Kidney glomerular epithelial cell (primary cell): ENCODE measurements at places on chromosomes 2 and 18.
A peak's percentile ranks its signal among the peaks of the same experiment; 100 is the strongest.

GRCh38 chr2:174971868-174972781, 33.1 kb downstream of the CHN1 start:
- peak; percentile 86 for DNase-seq

DNA sequence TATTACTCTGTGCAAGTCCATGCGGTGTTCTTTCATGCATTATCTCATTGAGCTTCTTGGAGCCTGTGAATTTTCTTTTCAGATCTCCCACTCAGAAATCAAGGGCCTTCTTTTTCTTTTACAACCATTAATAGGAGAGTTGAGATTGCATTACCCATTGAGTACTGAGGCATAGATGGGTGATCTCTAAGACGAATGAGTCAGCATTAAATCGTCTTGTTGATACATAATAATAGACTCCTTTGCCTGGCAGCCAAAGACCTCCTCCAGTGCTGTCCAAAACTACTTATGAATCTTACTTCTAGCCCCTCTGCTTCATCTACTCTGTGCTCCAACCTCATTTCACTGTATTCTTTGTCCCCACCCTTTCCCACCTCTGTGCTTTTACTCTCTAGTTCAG, 180.5 kb downstream of the AGPS start:
- DNase-seq, result peak; percentile 25

DNA sequence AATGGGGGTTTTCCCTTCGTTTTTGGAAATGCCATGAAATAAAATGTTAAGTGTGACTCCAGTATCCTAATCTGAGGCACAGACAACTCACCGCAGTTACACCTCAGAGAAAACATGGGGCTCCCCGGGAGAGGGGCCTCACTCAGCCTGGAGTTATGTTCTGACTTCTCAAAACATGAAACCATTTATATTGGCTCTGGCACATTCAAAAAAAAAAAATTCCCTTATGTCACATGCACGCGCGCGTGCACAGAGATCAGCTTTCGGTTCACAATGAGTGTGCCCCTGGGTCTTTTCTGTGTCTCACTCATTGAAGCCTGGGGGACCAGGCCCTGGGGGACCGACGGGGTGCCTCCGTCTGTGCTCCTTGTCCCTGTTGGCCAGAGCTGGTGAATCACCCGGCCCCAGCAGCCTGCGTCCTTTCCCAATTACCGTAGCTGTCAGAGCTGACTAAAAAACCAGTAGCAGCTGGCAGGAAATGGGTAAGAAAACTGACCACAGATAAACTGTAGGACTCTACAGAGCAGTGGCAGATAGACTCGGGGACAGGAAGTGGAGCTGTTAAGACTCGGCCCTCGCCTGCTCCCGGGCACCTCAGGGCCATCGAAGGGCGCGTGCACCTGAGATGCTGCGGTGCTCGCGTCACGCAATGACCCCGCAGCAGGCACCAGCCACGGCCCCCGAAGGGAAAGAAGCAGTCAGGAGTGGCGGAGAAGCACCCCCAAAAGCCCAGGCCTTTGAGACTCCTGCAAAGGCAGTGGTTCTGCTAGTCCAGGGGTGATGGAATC, 138.3 kb upstream of the ID2 start:
- DNase-seq, result no peak

GRCh38 chr2:81872006-81872405, 1567.5 kb upstream of the LRRTM1 start:
- peak; percentile 5 for DNase-seq

DNA sequence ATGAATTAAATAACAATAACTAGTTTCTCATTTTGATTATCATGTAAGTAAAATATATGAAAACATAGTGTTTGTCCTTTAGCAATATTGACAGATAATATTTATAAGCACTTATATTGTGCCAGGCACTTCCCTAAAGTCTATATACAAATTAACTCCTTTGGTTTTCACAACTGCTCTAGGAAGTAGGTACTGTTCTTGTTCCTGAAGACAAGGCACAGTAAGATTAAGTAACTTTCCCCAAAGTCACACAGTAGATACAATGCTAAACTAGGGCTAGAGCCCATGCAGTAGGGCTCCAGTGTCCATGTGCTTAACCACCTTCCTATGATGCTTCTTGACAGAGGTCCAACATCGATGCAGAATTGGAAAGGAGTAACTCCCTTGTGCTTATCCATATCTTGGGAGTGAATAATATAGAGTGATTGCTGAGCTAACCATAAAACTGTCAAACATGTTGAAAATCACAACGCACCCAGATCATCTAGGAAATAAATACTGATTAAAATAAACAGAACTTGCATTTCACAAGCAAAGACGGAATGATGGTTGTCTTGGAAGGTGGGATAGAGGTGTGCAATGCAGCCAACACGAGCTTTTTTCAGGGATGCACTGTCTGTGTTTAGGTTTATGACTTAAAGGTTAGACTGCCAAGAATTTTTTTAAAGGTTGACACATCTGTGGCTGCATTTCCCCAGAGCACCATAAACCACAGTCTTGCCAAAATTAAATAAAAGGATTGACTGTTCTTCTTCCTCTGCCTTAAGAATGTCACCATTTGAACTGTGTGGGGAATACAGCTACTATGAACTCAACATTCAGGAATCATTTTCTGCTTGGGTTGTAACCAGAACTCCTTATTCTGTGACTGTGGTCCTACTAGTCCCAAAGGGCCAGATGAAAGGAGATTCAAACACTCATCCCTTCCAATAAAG, 80.8 kb downstream of the ANKRD44 start:
- no peak for DNase-seq

- DNase-seq, result no peak
These were observed 50.3 kb upstream of the GLI2 start for GRCh38 chr2:120685066-120685973.

DNA sequence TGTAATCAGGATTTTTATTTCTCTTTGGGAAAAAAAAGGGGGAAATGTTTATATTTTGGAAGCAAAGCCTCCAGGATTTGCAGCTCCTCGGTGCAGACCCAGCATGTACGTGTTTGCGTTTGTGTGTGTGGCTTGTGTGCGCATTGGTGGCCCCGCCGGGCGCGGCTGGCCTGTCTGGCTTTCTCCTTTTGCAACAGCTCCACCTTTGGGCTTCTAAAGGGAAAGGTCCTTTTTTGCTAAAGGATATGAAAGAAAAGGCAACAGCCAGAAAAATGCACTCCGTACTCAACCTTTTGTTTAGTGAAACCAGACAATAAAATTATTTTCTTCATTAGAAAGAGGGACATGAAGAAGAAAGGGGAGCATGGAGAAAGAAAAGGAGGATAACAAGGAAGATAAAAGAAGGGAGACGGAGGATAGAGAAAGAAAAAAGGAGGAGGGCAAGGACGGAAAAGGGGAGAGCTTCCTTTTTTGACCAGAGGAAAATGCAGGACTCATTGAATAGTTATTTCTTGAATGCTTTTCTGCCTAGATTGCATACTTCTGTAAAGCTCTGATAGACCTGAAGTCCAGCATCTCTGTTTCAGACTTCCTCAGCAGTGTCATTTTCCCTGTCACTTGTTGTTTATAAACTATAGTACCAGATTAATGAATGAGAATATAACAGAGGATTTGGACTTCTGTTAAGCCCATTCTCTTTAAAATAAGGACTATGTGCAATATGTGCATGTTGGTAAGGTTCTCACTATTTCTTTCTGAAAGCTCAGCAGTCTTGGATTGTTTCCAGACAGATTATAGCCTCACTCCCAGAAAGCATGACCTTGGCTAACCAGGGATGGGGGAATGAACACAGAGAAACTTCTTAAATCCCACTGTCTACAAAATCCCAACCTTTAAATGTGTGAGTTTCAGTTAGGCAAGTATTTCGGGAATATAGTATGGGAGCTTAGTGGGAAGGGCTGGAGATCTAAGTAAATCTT, 563.1 kb upstream of the PIK3C3 start:
- peak; percentile 63 for DNase-seq

GRCh38 chr2:122800781-122801180, 1045.3 kb downstream of the TSN start:
- DNase-seq, result no peak

- no peak for DNase-seq
These were observed 57.4 kb downstream of the SH2D6 start for GRCh38 chr2:85475799-85476490.

GRCh38 chr2:185144159-185144919, 546.0 kb downstream of the ZNF804A start:
- DNase-seq, result no peak

GRCh38 chr2:212037062-212037461, 501.5 kb downstream of the ERBB4 start:
- no peak for DNase-seq

DNA sequence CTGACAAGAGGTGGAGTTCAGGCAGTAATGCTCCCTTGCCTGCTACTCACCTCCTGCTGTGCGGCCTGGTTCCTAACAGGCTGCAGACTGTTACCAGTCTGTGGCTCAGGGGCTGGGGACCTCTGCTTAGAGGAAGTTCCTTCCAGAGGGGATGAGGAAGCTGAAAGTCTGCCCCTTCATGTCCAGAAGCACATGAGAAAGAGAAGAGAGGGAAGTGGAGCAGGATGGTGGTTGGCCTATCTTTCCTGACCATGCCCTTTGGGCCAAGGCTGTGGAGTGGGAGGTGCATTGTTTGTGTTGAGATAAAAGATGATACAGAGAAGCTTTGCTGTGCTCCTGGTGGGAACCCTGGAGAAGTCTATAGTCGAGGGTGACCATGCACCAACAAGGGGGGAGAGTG, 112.5 kb downstream of the LPIN1 start:
- no peak for DNase-seq

GRCh38 chr2:128155970-128156369, 65.0 kb downstream of the UGGT1 start:
- no peak for DNase-seq

DNA sequence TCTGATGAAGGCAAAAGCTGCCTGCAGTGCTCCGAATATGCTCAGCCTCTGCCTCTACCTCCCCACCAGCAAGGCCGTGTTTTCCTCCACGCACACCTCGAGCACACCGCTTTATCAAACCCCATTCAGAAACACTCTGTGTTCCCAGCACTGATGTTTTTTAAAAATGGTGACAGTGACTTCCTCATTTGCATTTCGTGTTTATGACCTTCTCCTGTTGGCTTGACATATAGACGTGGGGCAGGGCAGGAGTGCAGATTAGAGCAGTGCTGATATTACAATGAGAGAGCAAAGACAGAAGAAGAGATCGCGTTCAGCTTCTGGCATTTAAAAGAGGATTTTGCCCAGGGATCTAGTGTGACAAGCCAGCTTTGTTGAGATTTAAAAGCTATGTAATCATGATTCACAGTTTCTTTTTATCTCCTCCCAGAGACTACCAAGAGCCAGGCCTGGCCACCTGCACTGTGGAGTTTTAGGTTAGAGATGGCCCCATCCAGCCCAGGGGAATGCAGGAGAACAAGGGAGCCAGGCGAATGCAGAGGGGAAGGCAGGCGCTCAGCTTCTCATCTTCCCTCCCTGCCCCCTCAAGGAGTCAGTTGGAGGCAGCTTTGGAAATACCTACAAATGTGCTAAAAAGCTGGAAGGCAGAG, 61.5 kb upstream of the NEDD4L start:
- DNase-seq, result no peak

GRCh38 chr2:200829258-200829655, 17.5 kb downstream of the BZW1 start:
- no peak for DNase-seq

DNA sequence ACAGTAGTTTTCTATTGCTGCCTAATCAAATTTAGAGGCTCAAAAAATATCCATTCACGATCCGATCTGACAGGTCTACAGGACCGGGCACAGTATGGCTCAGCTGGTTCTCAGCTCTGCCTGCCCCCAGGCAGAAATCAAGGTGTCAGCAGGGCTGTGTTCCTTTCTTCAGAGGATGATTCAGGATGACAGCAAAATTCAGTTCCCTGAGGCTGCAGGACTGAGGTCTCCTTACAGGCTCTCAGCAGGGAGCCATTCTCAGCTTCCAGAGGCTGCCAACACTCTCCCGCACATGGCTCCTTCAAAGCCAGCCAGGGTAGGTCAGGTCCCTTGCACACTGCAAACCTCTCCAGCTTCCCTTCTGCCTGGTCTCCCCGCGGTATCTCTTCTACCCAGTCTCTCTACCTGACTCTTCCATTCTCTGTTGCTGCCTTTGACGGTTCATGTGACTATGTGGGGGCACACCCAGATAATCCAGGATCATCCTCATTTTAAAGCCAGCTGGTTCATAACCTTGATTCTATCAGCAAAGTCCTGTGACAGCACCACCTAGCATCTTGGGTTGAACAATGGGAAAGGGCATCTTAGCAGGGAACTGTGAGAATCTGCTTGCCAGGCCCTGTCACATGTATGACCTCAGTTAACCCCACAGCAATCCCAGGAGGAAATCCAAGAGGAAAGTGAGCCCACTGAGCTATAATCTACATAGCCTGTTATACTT, 50.4 kb downstream of the UXS1 start:
- DNase-seq, result no peak

DNA sequence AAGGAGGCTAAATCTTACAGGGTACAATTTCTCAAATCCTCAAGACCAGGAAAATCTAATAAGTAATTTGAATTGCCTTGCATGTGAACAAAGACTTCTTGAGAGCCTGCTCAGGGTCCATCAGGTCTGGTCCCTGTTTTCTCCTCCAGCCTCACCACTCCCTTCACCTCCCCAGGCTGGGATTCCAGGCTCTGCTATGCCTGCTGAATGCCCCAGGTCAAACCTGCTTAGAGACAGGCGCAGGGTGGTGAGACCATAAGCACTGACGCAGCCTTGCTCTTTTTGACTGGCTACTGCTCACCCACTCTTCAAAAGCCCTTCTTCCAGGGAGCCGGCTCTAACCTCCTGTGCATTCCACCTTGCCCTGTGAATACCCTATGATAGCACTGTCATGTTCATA, 356.4 kb upstream of the ACVR2A start:
- DNase-seq, result no peak
